ENCODE measurements at places on chromosomes 1 and 21.

- DNase-seq, result no peak
Observed at GRCh38 chr1:29335573-29335972, 99.3 kb downstream of the PTPRU start.

GRCh38 chr1:71706029-71706671, 576.2 kb downstream of the NEGR1 start:
- DNase-seq, result no peak

- DNase-seq, result peak; percentile 76
Observed at GRCh38 chr1:25774921-25775771, 24.8 kb upstream of the SELENON start.

- DNase-seq, result no peak
Observed at GRCh38 chr1:198925567-198925966, 286.7 kb downstream of the PTPRC start.

DNA sequence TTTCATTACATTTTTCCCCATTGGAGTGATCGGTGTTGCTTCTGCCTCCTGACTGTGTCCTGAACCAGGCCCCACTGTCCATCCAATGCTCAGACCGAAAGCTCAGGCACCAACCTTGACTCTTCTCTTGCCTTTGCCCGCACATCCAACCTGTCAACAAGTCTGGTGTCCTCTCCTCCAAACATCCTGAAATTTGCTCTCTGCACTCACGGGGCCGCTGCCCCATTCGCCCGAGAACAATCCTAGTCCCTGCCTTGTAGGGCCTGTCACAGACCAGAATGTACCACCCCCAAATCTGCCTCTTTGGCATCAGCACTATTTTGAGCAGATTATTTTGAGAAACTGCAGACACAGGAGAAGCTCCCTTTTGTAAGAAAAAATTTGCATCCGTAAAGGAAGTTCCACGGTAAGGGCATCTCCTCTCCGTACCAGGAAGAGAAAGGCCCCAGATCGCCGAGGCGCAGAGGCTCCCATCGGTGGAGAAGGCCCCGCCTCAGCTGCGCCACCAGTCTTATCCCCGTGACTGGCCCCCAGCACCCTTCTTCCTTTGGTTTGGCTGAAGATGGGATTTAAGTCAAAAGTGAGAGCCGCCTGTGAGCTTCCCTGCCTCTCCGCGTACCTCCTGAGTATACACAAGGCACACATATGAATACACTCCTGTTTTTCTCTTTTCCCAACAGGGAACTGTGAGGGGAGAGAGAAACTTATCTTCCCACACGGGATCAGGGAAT, 7.1 kb downstream of the MORN1 start:
- no peak for DNase-seq

DNA sequence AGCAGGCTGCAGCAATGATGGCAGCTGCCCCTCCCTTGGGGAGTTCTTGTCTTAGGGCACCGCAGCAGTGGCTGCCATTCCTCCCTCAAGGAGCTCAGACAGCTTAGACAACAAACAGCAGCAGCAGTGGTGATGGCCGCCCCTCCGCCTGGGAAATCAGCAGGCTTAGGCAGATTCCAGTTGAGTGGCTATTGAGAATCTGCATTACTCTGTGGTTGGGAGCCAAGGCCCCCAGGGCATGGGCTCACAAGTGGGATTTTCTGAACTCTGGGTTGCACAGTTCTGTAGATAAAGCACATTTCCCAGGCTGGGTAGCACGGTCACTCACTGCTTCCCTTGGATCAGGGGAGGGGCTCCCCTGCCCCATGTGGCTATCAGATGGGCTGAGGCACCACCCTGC, 1280.7 kb upstream of the TMPRSS15 start:
- DNase-seq, result no peak

DNA sequence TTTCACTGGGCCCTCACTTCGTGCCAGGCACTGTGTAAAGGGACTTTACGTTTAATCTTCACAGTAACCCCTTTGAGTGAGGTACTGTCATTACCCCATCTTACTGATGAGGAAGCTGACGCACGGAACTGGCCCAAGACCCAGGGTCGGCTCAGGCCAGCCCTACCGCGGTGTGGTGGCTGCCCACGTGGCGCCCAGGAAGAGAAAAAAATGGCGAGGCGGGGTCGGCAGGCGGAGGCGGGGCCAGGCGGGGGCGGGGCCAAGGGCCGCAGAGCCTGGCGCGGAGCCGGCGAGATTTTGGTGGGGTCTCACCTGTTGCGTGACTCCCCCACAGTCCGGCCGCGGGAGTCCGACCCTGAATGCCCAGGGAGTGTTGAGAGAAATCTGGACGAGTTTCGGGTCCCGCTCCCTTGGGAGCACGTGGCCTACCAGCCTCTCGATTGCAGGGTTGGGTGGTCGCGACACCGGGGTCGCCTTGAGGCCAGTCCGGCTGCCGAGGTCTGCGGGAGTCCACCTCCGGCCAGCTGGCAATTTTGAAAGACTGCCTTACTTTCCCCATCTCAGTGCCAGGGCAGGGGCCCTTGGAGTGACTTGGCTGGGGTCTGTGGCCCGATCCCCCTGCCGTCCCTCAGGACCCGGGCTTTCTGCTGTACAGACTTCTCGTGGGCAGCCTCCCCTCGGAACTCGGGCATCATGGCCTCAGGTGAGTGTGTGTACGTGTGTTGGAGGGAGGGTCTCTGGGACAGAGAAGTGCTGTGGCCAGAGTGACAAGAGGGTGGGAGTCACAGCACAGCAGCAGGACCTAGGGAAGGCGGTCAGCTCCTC, at the start of the genes AMPD2 and GNAT2:
Gene AMPD2 (plus strand): TSS at position 262 of the 825 bp plus-strand sequence. CDS start 1,339 bp downstream, outside the sequence.
Gene GNAT2 (minus strand): TSS at position 41 of the 825 bp plus-strand sequence. CDS start 6,746 bp downstream, outside the sequence.
- DNase-seq, result peak; percentile 42

GRCh38 chr1:6507037-6507428, 15.6 kb upstream of the PLEKHG5 start:
- no peak for DNase-seq

GRCh38 chr1:232170909-232171308, 459.0 kb downstream of the SIPA1L2 start:
- DNase-seq, result no peak

DNA sequence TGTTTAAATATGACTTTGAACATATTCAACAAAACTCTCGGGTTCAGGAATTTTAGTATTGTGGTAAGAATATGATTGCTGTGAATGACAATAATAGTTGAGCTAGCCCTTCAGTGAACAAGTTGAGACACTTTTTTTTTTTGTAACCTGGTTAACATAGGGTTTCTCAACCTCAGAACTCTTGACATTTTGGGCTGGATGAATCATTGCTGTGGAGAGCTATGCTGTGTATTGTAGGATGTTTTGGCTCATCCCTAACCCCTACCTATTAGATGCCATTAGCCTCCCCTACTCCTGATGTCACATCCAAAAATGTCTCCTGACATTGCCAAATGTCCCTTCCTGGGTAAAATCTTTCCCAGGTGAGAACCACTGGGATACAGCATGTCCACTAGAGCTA, 113.7 kb downstream of the RUNX1 start:
- DNase-seq, result no peak

- DNase-seq, result no peak
Observed at GRCh38 chr1:35439626-35440025, 117.6 kb downstream of the KIAA0319L start.

DNA sequence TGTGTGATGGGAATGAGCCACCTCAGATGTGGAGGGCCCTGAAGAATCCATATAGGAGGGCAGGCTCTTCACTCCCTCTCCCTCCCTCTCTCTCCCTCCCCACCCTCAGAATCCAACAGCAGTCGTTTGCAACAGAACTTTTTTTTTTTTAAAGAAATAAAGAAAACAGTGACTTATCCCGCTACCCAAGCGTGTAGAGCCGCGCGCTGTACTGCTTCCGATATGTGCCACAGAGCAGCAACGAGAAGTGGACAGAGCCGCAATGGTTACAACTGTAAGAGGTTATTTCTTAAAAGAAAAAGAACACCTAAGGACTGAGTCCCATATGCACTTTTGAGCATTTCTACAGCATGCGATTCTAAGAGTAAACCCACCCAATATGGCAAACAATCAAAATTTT, 7.4 kb upstream of the NADK start:
- no peak for DNase-seq

DNA sequence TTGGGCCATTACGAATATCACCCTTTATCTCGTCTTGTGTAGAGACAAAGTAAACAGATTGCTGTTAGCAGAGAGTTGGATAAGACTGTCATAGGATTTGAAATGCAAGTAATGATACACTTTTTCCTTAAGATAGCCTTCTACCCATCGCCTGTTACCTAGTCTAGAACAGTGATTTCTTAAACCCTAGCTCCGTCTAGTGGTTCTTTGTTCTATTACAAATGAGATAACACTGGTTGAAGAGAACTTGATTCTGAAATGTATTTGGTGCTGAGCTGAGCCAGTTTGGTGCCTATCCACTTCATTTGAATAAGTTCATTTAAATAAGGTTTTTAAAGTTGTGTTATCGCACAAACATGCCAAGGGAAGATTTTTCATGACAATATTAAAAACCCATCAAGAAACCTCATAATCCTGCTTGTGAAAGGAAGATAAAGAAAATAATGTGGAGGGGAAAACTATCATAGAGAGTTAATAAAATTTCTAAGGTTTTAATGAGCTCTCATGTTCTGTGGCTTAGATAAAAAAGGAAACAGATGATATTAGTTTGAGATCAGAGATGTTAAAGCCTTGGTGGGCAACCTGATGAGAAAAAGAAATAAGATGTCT, 1.5 kb upstream of the KCNH1 start:
- no peak for DNase-seq

DNA sequence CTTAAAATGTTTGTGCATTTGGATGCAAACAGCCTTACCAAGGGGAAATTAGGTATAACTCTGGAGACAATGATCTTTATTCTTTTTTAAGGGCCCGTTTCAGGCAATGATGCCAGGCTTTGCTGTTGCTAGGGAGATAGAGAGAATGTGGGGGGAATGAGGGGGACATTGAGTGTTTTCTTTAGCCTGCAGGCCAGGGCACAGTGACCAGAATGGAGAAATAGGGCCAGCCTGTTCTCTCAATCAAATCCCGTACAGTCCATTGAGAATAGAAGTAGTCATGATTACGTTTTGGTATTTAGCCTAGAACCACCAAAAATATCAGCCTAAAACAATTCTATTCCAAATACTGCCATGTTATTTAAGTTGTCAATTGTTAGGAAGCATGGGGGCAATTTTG, 49.0 kb downstream of the RGS7 start:
- DNase-seq, result no peak

DNA sequence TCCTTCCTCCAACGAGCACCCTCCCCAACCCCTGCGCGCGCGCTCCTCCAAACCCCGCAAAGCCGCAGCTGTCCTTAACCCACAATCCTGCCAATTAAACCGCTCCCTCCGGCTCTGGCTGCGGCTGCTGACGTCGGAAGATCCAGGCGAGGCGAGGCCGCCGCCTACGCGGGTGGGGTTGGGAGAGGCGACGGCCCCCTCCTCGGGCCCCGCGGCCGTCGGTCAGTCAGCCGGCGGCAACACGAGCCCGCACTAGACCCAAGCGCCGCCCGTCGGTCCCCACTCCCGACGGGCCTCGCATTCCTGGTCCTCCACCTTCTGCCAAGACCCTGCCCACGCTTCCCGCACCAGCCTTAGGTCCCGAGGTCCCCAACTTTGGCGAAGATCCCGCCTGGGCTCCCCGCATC, 75.4 kb downstream of the VWA5B1 start:
- no peak for DNase-seq

GRCh38 chr21:42760951-42761751, 107.7 kb downstream of the PDE9A start:
- DNase-seq, result no peak

- DNase-seq, result no peak
Observed at GRCh38 chr1:6625584-6626149, 999 bp downstream of the THAP3 start.

DNA sequence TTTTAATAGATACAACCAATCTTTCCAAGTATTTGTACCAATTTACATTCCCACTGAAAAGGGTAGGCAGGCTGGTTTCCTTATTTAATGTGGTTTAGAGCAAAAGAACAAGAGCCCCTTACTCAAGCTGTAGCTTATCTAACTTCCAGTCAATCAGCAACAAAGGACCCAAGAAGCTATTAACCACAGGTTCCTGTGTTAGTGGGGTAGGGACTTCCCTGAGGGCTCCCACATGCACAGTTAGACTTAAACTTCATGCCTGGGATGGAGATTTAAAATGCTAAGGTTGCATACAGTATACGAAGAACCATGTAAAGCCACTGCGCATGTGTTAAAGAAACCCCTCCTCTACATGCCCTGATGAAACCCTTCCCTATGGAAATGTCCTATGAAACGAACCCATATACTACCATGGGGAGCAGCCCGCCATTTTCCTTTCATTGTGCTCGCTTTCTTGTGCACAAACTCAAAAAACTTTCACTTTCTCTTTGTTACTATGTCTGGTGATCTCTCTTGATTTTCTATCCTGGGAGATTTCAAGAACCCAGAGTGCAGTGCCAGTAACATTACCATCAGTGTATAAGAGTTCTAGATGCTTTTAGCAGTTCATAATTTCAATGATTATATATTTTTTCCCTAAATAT, 23.3 kb upstream of the ST6GALNAC5 start:
- DNase-seq, result no peak

GRCh38 chr1:171635661-171636060, 13.6 kb downstream of the MYOCOS start:
- no peak for DNase-seq

GRCh38 chr21:25635310-25635709, 3.7 kb upstream of the JAM2 start:
- DNase-seq, result no peak

DNA sequence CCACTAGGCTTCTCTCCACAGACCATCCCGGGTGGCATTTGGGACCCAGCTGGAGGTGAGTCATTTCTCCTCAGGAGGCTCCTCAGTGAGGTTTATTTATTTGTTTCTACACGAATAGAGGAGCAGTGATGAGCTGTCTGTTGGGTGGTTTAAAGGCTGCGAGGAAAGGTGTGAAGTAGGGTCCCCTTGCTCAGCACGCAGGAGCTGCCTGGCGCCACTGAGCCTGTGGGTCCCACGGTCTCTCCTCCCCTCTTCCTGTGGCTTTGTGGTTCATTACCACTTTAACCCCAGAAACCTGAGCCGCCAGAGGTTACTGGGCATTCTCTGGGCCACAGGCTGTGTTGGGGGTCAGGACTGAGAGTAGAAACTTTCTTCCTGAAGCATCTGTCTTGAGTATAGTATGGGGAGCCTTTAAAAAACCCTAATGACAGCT, 39.9 kb downstream of the IL6R start:
- DNase-seq, result no peak

GRCh38 chr1:232357416-232357815, 272.5 kb downstream of the SIPA1L2 start:
- DNase-seq, result no peak
